AG09309 (cell line): ENCODE measurements at places on chromosomes 2 and 18.

GRCh38 chr2:8278709-8279354 is 403.0 kb upstream of the ID2 start:
- DNase-seq: no peak

- no peak for DNase-seq
Measured at GRCh38 chr18:60176259-60176658, 196.3 kb downstream of the MC4R start.

DNA sequence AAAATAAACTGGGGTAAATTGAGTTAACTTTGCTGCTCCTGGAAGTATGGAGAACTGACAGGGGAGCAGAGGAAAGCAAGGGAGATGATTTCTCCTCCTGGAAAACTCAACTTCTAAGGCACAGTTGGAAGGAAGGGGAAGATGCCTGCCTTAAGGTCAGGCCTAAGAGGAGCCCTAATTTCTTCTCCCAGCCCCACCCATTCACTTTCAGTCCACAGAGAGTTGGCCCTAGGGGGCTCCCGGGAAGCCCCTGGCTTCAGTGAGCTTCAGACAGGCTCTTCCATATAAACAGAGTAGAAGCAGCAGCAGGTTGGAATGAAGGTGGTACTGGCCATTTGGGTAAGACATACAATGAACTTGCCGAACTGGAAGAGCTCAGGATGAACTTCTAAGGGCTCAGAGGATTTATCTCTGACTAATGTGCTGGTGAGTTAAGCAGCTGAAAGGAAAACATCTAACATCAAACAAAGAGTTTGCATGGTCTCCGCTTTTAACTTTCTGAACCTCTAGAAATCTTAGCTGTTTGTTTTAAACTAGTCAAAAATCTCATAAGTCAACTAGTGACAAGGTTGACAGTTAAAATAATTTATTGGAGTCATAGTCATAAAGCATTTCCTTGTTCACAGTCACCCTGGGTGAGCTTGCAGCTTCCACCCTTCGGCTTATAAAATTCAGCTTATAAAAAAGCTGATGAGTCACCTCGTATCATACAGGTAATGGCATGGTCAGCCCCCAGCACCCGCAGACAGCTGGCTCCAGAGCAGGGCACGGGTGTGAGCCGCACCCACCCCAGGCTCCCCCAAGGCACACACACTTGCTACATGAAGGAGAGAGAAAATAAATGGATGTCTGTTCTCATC is 9.8 kb downstream of the MALL start:
- DNase-seq: peak; percentile 86

DNA sequence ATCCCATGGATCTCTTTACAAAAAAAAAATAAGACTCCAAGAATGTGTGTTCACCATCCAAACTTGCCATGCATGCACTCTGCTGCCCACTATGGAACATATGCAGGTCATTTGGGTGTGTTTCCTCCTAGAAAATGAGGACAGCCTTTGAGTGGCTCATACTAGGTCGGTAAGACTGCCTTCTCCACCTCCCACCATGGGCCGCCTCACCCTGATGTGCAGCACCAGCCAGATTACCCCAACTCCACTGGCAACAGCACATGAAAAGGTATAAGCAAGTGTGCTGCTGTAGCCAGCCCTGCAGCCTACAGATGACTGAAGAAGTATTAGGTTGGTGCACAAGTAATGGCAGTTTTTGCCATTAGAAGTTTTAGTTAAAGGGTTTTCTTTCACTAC is 214.2 kb downstream of the ATAD2B start:
- no peak for DNase-seq

DNA sequence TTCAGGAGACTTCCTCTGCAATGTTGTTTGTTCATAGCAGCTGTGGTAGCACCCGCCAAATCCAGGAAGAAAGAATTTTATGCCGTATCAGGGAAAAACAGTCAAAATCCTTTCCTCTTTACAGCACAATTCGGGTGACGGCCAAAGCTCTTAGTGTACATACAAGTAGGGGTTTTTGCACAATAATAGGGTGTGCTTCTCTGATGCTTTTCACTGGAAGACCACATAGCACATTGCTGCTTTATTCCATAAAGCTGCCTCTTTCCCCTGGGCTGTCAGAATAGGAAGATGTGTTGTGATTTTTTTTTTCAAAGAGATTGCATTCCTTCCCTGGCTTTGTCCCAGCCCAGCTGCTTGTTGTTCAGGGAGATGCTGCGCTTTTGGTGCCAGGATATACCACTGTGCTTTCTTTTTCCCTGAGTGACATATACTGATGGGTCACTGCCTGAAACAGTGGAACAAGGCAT is 27.2 kb upstream of the LANCL1 start:
- no peak for DNase-seq

- DNase-seq: no peak
Measured at GRCh38 chr2:122598784-122599183, 843.3 kb downstream of the TSN start.

DNA sequence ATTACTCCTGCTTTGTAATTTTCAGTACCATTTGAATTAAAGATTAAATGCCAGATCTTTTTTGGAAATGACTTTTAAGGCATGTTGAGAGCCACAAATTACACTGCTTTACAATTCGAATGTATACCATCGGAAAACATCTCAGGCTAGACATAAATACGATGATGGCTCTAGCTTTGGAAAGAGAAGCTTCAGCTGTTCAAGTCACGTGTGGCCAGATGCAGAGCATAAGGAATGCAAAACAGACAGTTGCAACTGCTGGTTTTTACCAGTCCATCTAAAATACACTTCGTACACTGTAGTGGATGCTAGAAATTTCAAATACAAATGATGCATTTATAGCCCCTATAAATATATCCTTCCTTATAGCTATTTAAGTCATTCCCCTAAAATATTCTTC is 8.0 kb downstream of the ZNF516 start:
- DNase-seq: no peak

DNA sequence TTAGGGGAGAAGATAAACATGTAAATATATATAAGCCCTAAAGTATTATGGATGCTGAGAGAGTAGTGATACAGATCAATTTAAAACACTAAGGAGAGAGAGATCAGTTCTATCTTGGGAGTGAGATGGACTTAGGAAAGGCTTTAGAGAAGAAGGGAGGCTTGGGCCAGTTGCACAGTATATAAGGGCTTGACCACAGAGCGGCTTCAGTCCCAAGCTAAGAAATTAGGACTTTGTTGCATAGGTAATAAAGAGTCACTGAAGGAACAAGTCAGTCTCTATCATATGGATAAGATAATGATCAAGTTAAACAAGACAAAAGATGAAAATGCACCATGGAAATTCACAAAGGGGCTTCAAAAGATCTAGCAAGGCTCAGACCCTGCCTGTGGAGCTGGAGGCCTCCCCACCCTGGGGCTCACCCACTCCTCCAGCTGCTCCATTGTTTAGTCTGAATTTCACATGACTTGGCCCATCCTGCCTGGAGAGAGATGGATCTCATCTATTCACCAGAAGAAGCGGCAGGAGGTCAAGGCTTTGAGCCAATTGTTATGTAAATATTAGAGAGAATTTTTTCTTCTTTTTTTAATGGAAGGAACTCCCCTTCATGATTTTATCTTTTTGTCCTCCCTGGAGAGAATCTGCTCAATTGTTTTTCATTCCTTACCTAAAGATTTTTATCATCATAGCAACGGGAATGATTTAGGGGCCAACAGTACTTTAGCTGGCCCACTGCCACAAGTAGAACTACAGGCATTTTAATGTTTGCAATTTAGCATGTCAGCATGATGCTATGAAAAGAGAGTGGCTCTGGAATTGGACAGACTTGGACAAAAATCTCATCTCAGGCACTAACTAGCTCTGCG is 44.0 kb downstream of the GYPC start:
- DNase-seq: no peak

GRCh38 chr18:33923980-33924379 is 300.7 kb downstream of the NOL4 start:
- DNase-seq: no peak

DNA sequence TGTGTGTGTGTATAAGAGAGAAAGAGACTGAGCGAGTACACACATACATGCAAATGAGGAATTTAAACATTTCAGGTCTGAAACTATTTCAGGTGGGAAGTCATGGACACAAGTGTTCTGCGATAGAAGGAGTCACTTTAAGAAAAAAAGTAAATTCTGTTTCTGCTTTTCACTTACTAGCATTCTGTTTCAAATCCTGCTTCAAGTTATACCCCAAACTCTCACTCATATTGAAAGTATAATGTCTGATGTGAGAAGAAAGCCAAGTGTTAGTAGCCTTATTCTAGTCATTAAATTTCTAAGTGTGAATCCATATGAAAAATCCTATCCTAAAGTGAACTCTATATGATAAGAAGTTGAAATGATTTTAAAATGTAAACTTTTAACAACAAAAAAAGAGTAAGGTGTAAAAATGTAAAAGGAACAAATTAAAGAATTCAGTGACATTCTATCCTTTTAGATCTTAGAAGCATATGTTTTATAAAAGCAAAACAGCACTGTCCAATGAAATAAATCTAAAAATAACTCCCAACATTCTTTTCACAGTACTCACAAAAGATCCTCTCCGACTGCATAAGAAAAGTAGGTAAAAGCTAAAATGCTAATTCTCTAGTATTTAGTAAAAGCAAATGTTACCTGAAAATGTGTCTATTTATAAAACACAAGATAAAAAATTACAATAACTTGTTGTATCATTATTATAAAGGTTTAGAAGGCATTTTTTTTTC is 570.6 kb downstream of the ZEB2 start:
- no peak for DNase-seq
